ENCODE measurements at places on chromosomes 7 and 10.

- DNase-seq = no peak
Observed at GRCh38 chr7:156827587-156828203, 65.3 kb downstream of the LMBR1 start.

DNA sequence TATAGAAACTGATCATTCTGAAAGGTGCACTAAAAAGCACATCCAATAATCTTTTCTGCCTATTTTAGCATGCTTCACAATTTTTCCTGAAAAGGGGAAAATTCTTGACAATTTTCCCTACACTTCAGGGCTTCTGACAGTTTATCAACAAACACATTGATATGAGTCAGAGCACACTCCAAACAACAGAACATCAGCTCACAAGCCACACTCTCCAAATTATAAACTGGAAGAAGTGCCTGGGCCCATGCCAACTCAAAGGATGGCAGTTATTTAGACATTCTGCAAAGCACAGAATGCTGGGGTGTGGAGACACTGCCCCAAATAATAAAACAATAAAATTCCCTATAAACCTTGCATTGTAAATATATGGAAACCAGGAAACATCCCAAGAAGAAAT is 90.8 kb downstream of the ELAPOR2 start:
- no peak for DNase-seq

GRCh38 chr7:45642044-45642443 is 67.9 kb downstream of the ADCY1 start:
- no peak for DNase-seq

DNA sequence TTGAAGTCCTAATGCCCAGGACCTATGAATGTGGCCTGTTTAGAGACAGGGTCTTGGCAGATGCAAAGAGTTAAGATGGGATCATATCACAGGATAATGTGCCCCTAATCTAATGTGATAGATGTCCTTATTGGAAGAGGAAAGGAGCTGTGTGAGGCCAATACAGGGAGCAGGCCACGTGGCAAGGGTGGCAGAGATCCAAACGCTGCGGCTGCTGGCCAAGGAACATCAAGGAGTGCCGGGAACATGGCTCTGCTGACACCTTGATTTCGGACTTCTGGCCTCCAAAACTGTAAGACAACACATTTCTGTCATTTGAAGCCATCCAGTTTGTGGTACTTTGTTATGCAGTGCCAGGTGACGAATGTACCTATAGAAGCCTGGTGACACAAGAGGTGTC is 37.7 kb upstream of the EZH2 start:
- DNase-seq = no peak

DNA sequence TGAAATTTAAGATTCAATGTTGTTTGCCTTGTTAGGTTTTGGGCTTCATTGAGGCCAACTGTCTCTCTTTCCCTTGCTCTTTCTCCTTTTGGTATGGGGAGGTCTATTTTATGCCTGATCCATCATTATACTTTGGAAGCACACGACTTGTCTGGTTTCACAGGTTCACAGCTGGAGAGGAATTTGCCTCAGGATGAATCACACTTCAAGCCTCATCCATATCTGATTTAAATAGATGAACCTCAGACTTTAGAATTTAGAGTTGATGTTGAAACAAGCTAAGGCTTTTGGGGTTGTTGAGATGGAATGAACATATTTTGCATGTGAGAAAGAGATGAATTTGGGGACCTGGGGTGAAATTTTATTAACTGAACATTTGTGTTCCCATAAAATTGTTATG is 150.5 kb upstream of the IGFBP3 start:
- DNase-seq = no peak

DNA sequence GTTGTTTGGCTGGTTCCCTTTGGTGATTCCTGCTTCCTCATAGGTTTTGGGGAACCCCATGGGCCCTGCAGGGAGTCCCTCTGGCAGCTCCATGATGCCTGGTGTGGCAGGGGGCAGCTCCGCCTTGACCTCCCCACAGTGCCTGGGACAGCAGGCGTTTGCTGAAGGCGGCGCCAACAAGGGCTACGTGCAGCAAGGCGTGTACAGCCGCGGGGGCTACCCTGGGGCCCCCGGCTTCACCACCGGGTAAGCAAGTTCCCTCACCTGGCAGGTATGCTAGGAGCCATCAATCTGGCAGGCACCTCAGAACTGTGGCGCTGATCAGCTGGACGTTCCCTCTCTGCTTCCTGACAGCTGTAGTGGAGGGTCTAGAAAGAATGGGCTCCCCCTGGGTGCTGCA is 8.3 kb downstream of the ZMIZ2 start:
- DNase-seq = no peak

GRCh38 chr10:5514226-5514850 is 10.4 kb upstream of the CALML3 start:
- no peak for DNase-seq

DNA sequence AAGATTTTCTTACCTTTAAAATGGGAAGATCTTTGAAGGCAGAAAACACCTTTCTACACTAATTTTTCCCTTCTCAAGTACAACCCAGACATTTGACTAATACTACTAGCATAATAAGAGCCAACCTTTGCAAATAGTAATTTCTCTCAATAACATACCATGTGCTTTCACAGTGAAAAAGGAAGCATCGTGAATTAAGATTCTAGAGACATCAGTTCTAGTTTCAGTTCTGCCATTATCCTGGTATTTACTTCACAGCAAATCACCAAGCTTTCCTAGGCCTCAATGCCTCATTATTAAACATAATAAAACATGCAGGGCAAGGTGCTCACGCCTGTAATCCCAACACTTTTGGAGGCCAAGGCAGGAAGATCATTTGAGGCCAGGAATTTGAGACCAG is 24.9 kb downstream of the GSAP start:
- DNase-seq = no peak

DNA sequence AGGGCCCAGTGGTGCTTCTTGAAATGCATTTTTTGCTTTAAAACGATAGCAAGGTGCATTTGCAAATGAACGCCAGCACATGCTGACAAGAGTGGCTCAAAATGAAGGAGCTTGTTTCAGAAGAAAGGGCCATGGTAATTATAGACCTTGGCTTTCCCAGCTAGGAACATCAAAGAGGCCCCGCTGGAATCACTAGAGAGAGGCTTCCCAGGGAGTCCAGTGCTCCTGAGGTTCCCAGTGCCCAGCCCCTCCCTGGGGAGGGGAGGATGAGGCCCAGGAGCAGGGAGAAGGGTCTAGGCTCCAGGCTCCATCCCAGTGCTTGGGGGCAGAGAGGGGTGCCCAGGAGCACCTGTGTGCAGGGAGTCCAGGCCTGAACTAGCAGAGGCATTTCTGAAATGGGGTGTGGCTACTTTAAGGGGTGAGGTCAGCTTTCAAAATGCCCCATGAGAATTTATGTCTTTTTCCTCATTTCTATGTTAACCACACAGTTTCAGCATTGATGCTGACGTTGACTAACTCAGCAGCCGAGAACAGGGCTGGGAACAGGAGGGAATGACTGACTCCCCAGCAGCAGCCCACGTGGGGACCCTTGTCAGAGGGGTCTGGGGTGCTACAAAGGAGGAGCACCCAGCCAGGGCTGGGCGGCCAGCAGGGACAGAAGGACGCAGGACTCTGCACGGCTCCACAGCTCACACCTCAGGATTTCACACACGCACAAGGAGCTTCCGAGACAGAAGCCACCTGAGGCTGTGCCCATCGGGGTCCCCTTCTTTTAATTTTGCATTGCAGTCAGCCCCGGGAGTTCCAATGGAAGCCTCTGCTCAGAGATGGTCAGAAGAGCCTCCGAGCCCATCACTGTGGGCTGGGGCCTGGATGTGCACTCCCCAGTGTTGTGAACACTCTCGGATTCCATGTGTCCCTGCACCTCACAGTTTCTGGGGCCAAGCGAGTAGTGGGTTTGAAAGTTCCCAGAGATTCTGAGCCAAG is 570.2 kb downstream of the PTPRN2 start:
- DNase-seq = no peak

DNA sequence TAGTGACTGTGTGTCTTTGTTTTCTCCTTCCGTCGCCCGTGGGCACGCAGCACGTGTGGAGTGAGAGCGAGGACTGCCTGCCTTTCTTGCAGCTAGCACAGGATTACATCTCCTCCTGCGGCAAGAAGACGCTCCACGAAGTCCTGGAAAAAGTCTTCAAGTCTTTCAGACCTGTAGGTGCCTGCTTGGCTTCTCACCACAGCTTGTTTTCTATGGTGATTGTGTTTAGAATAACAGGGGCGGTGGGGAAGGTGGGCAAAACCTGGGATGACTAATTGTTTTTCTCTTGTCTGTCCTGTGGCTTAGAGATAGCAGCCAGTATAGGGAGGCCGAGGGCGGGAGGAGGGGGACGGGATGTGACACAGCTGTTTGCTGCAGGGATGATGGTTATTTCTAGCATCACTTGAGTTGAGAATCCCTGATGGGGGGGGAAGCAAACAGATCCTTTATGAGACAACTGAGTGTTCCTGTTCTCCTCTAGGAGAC is 11.4 kb downstream of the MTURN start:
- no peak for DNase-seq

DNA sequence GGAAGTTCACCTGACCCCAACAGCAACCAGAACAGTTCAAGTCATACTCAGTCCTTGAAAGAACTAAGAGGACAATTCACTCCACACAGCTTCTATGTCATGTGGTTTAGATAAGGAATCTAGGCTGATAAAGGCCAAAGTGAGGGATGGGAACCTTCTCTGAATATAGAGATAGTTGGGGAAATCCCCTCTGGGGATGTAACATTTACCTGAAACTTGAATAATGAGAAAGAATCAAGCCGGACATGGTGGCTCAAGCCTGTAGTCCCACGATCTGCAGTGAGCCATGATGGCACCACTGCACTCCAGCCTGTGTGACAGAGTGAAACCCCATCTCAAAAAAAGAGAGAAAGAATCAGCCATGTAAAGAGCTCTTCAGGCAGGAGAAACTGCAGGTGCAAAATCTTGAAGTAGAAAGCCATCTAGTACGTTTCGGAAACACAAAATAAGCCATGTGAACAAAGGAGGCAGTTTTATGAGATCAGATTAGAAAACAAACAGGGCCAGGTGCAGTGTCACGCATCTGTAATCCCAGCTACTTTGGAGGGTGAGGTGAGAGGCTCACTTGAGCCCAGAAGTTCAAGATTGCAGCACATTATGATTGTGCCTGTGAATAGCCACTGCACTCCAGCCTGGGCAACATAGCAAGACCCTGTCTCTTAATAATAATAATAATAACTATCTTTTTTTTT is 4.5 kb upstream of the DNMBP start:
- no peak for DNase-seq

DNA sequence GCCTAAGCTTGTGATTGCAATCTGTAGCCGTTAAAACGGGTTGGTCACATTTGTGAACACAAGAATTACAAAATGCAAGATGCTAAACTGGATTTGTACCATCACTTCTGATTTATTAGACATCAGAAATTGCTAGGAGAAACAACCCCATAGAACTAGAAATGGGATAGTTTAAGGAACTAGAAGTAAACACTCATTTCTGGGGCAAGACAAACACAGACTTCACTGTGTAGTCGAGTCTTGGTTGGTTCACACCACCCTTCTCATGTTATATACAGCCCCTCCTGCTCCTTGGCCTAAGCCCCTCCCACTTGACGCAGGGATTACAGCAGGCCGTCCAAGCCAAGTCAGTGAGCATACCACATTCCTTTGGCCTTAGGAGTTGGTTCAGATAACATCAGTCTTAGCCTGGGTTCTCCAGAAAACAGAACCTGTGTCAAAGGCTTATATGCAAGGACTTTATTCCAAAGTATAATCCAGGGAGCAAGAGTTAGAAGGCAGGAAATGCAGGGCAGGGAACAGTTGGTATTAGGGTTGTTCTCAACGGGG is 2.0 kb upstream of the NRAP start:
- DNase-seq = no peak
